ENCODE measurements at places on chromosomes 2 and 18.

DNA sequence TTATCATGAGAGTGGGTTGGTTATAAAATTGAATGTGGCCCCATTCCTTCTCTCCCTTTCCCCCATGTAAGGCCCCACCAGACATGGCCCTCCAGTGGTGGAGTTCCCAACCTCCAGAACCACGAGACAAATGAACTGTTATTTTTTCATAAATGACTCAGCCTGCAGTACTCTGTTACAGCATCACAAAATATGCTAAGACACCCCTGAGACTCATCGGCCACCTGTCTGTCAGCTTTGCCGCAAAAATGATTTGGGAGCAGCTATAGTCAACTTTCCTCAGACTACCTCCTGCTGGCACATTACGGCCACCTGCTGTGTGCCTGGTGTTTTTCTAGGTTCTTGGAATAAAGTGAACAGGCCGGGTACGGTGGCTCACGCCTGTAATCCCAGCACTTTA is 21.4 kb upstream of the C1QL2 start:
- no peak for DNase-seq

DNA sequence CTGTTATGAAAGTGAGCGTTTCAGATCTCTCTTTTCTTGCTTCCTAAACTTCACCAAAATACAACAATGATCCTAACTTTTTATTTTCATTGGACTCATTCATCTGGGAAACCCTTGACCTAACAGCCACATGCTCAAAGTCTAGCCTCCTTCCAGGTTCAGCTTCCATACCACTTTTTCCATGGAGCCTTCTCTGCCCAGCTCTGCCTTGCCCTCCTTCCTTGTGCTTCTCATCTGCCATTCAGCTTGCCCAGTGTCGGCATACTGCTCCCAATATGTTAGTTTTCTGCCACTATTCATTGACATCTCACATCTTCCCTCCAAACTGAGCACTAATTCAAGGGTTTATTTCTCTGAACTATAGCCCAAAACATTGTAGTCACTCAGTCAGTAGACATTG is 214.7 kb downstream of the RAD51AP2 start:
- DNase-seq, result no peak

DNA sequence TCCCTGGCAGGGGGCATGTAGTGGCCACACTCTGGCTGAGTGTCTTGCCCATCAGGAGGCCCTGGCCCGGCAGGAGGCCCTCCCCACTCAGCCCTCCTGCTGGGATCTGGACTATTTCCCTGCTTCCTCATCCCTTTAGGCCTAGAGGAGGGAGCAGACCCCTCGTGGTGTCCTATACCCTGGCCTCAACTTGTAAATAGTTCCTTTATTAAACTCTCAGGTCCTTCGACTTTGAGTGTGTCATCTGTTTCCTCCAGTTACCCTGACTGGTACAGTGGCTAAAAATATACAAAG is 166.7 kb upstream of the GLI2 start:
- DNase-seq, result no peak

- DNase-seq, result no peak
Measured at GRCh38 chr2:19747310-19748072, 154.3 kb downstream of the TTC32 start.

GRCh38 chr2:23901966-23902846 is 24.7 kb downstream of the ATAD2B start:
- no peak for DNase-seq

GRCh38 chr2:77294474-77294873 is 227.7 kb downstream of the LRRTM4 start:
- no peak for DNase-seq

GRCh38 chr2:143632751-143633374 is 503.6 kb downstream of the ARHGAP15 start:
- DNase-seq, result no peak

- no peak for DNase-seq
Measured at GRCh38 chr18:74221081-74221480, 70.7 kb downstream of the CYB5A start.

DNA sequence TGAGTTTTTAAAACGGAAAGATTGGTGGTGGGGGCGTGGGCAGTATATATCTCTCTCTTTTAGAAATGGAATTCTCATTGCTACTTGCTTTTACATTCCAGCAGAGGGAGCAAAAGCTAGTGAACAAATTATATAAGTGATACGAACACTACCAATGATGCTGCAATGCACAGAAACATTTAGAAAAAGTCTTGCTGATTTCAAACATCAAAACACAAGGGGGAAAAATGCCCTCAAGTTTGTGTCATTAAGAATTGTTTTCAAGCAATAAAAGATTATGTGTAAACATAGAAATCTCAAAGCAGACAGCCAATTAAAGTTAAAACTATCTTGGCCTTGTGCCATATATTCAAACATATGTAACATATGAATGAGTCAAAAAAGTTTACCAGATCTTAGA is 296.3 kb upstream of the KCNJ3 start:
- no peak for DNase-seq

DNA sequence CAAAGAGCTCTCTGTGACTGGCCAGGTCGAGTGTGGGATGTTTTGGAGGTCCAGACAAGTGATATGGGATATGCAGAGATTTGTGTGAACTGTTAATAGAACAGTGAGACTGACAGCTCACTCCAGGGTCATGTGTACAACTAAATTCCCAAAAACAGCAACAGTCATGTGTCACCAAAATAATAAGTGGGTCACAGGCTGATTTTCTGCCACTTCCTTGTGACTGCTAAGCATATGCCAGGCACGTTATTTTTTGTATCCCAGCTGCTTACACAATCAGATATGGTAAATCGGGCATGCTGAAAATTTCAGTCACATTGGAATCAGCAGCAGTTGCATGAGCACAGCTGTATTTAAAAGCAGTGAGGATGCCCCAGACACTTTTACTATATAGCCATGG is 198.7 kb downstream of the PTGR3 start:
- DNase-seq, result no peak

Data from activated T-helper 1 cell treated with anti-CD3 and anti-CD28 coated beads, Interleukin-2, amount 50 U/mL, for 16 hours (primary cell).